Activated T-helper 17 cell treated with anti-CD3 and anti-CD28 coated beads, Interleukin-2, amount 50 U/mL, for 72 hours (primary cell): ENCODE measurements at places on chromosomes 2 and 18.

GRCh38 chr2:171813126-171813525 lies 80.9 kb downstream of the SLC25A12 start:
- no peak for ATAC-seq

DNA sequence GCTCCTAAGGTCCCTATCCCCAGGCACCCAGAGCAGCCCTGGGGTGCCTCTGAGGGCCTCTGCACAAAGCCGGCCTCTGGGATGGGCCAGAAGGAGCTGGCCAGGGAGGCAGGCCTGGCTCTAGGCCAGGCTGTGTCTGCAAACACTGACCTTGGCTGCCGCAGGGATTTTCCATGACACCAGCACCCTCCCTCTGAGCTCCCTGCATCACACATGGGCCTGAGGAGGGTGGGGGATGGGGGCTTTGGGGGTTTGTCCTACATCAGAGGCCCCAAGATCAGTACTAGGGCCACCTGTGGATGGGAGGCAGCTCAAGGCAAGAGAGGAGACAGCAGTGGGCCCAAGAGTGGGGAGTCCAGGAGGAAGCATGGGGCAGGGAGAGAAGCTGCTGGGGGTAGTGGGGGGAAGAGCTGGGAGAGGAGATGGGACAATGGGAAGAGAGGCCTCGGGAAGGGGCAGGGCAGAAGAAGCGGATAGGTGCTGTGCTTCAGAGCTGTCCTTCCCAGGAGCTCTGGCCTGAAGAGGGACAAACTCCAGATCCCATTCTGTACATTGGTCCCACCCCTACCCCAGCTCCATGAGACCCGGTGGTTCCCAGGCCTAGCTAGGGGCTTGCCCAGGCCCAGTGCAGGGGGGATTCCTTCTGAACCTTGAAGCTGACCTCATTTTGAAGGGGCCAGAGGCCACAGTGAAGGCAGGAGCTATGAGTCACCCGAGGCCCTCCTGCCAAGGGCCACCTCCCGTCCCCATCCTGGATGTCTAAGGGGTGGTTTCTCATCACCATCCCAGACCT lies 28.0 kb downstream of the KCNK3 start:
- no peak for ATAC-seq

DNA sequence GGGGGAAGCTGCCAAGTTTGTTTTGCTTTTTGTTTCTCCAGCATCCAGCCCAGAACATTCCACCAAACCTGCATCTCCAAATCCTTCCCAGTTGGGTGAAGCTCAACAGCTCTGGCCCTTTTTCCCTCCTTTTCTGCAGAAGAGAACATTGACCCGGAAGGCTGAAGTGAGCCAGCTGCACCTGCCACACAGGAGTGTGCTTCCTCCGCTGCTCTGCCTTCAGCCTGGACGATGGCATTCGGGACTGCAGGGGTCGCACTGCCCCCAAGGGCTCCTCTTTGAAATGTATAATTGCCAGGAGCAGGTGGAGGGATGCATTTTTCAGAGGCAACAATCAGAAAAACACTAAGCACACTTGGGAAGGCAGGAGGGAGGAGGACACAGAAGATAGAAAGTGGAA lies 41.8 kb downstream of the ST8SIA5 start:
- no peak for ATAC-seq

- no peak for ATAC-seq
Measured at GRCh38 chr18:78362198-78362597, 617.4 kb upstream of the SALL3 start.

DNA sequence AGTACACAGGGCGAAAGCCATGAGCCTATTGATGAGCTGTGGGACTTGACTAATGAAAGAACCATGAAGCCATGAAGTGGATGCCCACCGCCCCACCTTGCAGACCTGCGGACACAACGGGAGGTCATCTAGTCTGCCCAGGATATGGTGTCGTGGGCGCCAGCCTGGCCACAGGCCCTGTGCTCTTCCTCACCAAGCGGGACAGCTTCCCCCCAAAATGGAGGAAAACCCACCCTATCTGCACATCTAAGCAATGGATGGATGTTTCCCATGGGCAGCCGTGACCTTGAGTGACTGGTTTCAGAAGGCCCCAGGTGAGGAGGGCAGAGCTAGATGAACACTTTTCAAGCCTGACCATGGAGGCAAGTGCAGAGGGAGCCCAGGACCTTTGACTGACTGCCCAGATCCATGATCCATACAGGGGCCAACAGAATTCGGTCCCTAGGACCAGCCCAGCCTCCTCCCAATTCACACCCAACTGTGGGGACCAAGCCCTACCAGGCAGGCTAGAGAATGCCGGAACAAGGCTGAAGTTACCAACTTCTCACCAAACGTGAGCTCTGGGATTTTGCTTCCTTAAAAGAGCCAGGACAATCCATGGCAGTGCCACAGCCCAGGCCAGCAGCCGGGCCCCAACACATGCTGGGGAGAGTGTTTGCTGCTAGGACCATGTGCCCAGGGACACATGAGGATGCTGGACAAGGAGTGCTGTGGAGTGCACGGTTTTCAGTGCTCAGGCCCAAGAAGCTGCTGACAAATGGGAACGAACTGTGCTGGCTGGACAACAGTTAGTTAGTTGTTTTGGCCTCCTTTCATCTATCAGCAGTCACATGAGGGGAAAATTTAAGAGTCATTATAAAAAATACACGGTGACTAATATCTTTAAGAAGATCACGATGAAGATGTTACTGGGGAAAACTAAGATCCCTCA lies 249.4 kb downstream of the HDAC4 start:
- no peak for ATAC-seq

DNA sequence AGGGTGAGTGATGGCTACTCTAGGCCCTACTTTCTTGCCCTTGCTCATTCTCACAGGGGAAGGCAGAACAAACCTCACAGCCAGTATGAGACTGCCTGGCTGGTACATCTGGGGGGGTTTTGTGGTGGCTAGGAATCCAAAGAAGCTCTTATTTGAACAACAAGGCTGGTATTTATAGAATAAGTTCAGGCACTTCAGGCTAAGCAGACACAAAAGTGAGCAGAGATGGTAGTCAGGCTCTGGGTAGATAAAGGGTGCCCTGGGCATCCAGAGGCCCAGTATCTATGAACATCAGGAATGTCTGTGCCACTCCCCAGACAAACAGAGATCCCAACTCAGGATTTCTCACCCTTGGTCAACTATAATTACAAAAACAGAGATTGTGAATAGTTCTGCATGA lies 57.2 kb upstream of the RTN4 start:
- no peak for ATAC-seq

DNA sequence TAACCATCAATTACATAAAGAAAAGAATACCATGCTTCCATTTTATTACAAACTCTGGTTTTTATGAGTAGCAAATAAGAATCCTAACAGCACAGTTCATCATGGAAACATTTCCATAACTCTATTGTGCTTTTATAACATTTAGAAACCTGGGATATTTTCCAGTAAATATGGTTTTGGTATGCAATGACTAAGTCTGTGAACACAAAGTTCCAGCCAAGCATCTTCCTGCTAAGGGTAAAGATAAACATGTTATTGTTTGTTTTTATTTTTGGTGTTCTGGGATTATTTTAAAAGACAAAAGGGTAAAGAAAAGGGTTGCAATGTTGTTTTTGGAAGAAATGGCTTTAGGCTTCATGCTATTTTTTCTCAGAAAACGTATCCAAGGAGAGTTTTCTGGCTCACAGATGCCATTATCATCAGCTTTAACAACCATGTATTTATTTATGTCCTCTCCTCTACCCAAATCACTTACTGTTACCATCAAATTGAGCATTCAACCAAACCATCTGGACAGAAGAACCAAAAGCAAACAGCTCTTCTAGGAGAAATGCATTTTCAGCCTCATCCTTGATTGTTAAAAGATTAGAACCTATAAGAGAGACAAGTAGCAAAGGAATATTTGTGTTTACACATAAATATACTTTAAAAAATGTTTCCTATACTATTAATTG lies 116.0 kb downstream of the PLA2R1 start:
- ATAC-seq: no peak

DNA sequence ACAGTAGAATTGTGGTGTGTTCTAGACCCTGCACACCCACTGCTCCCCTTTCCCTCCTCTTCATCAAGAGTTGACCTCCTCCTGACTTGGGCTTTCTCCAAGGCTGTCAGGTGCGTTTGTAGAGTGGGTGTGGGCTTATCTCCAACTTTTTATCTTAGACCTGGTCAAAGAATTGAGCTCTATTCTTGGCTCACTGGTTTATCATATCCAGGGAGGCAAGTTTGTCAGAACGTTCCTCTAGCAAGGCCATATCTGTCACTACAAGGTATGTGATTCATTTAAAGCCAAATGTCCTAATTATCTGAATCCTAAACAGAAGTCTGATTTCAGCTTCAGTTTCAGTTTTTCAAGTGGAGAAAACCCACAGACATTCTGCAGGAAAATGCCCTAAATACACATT lies 117.1 kb upstream of the MGAT5 start:
- peak; percentile 66 for ATAC-seq

DNA sequence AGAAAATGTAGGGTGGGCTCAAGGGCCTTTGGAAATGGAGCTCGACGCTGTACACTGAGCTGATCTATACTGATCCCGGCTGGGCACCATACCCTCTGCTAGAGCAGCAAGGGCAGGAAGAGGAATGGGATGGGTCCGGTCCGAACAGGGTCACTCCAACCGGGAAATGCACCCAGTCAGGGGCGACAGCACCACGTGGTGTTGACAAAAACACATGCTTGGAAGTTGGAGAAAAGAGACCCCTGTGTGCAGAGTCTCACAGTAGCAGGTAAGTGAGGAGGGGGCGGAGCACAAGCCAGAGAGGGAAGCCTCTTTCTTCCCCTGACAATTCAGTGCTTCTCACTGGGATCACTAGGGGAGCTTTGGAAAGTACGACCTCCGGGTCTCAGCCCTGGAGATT lies 84.1 kb upstream of the ASB18 start:
- no peak for ATAC-seq

- no peak for ATAC-seq
Measured at GRCh38 chr2:66704786-66705185, 269.9 kb downstream of the MEIS1 start.

DNA sequence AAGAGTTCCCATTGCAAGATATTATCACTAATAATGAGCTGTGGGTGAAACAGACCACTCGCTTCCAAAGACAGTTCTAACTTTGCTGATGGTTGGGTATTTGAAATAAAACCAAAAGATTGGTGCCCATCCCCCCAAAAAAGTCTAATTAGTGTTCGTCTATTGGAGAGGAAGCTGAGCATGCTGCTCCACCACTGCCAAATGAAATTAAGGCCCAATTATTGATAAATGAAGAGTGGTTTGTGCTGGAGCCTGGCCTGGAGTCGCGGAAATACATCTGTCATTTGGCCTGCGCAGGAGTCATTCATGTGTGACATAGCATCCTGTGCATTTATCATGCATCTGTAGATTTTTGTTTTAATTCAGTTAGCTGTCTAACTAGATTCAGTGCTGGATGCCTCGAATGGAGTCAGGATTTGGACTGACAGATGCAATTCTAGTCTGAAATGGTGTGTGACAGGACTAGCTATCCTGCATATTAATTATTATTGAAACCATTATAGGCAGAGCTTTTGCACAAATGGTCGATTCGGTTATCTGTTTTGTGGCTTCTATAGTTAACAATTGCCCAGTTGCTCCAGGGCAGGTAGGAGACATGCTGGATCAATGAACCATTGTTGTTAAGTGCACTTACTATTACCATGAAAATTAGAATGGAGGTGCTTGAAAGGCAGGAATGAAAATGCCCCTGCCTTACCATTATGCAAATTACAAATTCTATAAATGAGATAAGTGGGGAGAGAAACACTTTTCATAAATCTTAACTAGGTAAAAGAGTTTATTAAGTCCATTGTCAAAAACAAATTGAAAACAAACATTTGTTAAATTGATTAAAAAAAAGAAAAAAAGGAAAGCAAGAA lies 450.4 kb upstream of the TCF4 start:
- no peak for ATAC-seq

- ATAC-seq: no peak
Measured at GRCh38 chr18:41871229-41872000, 83.6 kb upstream of the PIK3C3 start.
